T-helper 1 cell treated with Interleukin-12 subunit alpha and Interleukin-12 subunit beta and Interleukin-4 antibody, amounts not matched to agents 30 ng/mL and 1 ng/mL, for 36 hours (primary cell): ENCODE measurements at places on chromosomes 11 and 22. TPM values are rescaled to one million over a fixed set of nuclear protein-coding genes. Genes with fewer than 3 reads are reported as not detected.

Gene KRTAP5-2
- total RNA-seq: not detected in 2 replicates

Gene MUC5AC
- not detected in 2 replicates for total RNA-seq

Gene PHLDA2
- 6.1 and 6.2 TPM in 2 replicates for total RNA-seq

Gene C11orf52
- total RNA-seq: not detected in 2 replicates

Gene KCNK4
- 0.76 TPM in 1 of 2 replicates, not detected in the other for total RNA-seq

Gene BTG4
- not detected in 2 replicates for total RNA-seq

Gene KDM4E
- total RNA-seq: not detected in 2 replicates

Gene CFAP300
- not detected in 2 replicates for total RNA-seq

Gene C11orf86
- total RNA-seq: not detected in 2 replicates

Gene PNPLA5
- not detected in 2 replicates for total RNA-seq

Gene CDC42EP2
- total RNA-seq: 1.1 and 1.6 TPM in 2 replicates

Gene RAB36
- not detected in 2 replicates for total RNA-seq

Gene TP53AIP1
- not detected in 2 replicates for total RNA-seq

Gene ANKRD13D
- total RNA-seq: 198 and 200 TPM in 2 replicates

Gene ROM1
- total RNA-seq: 1.1 and 2.7 TPM in 2 replicates

Gene TTC36
- total RNA-seq: 0.90 and 2.2 TPM in 2 replicates

Gene EXT2
- 33.7 and 35.0 TPM in 2 replicates for total RNA-seq

Gene IFITM10
- total RNA-seq: 1.2 and 1.8 TPM in 2 replicates

Gene FTH1
- 1,168 and 1,205 TPM in 2 replicates for total RNA-seq

Gene SAA4
- not detected in 2 replicates for total RNA-seq

Gene E2F8
- total RNA-seq: 22.8 and 24.9 TPM in 2 replicates

Gene LYVE1
- total RNA-seq: not detected in 2 replicates

Gene DRD2
- total RNA-seq: not detected in 2 replicates

Gene ST3GAL4
- total RNA-seq: 7.8 and 8.4 TPM in 2 replicates

Gene C11orf91
- total RNA-seq: 0.66 and 0.80 TPM in 2 replicates

Gene PISD
- 26.9 and 30.8 TPM in 2 replicates for total RNA-seq

Gene GNB1L
- total RNA-seq: 9.9 and 10.5 TPM in 2 replicates

Gene BCO2
- total RNA-seq: 1.7 and 2.2 TPM in 2 replicates

Gene TMPRSS4
- 0.07 TPM in 1 of 2 replicates, not detected in the other for total RNA-seq

Gene MUC2
- total RNA-seq: not detected in 2 replicates

Gene ZNF215
- 1.9 and 2.3 TPM in 2 replicates for total RNA-seq

Gene KDM4D
- total RNA-seq: 0.44 TPM in 2 replicates

Gene SYT9
- not detected in 2 replicates for total RNA-seq

Gene C1QTNF5
- total RNA-seq: not detected in 2 replicates

Gene DHCR7
- total RNA-seq: 63.9 and 64.5 TPM in 2 replicates

Gene CARNS1
- 0.47 and 0.66 TPM in 2 replicates for total RNA-seq
